ENCODE measurements at places on chromosomes 7 and 10.

GRCh38 chr7:149721084-149721601 lies 52.2 kb downstream of the ZNF467 start:
- DNase-seq, result no peak

DNA sequence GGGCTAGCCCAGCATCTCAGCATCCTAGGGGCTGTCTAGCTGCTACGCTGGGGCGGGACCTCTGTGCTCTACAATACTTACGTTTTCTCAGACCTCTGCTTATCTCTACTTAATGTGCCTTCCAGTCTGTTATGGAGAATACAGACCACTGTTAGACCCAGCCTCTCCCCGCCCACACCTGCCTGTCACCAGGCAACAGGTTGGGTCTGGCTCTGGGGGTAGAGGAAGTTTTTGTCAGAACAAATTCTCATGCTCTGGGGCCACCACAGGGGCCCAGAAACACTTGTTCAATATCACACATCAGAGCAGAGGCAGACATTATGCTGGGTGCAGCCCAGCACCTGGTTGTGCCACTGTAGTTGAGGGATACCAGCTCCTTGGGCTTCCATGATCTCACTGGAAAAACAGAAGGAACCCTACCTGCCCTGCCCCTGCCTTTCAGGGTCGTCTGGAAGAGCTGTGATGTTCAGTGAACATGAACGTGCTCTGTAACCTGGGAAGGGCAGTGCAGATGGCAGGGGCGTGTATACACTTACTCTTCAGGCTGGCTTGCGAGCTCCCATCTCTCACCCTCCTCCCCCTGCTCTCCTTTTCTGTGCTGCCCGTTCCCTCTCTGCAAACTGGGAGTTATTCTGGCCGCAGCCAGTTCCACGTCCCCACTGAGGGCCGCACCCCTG lies 135.2 kb upstream of the PODXL start:
- DNase-seq, result no peak

GRCh38 chr7:82247814-82248433 lies 195.7 kb downstream of the CACNA2D1 start:
- no peak for DNase-seq

DNA sequence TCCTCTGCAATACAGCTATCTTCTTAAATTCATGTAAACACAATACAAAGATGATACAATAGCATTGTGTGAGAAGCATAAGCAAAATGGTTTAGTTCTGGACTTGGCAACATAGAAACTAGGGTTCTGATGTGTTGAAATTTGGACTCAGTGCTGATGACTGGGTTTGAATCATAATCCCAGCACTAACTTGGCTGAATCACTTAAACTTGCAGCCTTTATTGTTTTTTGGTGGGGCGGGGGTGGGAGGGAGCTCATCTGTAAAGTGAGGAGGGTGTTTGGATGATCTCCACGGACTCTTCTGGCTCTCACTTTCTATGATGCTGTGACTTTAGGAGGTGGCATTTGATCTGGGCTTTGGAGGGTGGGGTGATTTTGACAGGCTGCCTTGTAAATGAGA lies 158.2 kb downstream of the WNT2 start:
- DNase-seq, result no peak

DNA sequence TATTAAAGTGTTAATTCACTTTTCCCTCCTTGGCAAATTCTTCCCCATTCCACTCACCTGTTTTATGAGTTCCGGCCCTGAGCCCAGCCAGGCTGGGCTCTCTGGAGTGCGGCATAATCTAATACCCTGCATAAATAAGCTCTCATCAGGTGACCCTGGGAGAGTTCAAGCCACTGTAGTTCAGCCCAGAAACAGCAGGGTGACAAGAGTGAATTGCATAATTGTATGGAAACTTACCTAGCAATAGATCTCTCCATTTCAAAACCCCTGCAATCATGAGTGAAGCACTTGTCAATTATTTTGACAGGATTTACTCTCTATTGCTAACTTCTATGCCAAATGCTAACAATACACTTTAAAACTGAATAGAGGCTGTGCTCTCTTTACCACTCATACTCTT lies 94.7 kb downstream of the OSBPL3 start:
- DNase-seq, result no peak

GRCh38 chr10:68597407-68597806 lies 37.3 kb downstream of the TET1 start:
- no peak for DNase-seq

DNA sequence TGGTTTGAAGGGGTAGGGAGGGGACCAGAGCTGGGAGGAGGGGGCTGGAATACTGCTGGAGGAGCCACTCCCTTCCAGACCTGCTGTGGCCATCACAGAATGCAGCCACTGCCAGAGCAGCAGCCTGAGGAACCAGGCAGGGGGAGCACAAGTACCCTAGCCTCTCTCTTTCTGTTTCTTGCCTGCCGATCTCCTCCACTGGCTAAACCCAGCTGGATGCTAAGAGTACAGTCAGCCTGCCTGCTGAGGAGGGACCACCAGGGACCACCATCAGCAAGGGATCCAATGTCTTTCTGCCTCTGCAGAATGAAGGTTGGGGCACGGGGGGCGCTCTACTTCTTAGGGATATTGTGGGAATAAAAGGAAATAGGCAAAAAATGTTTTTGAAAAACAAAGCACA lies 4.7 kb downstream of the BLVRA start:
- DNase-seq, result no peak

DNA sequence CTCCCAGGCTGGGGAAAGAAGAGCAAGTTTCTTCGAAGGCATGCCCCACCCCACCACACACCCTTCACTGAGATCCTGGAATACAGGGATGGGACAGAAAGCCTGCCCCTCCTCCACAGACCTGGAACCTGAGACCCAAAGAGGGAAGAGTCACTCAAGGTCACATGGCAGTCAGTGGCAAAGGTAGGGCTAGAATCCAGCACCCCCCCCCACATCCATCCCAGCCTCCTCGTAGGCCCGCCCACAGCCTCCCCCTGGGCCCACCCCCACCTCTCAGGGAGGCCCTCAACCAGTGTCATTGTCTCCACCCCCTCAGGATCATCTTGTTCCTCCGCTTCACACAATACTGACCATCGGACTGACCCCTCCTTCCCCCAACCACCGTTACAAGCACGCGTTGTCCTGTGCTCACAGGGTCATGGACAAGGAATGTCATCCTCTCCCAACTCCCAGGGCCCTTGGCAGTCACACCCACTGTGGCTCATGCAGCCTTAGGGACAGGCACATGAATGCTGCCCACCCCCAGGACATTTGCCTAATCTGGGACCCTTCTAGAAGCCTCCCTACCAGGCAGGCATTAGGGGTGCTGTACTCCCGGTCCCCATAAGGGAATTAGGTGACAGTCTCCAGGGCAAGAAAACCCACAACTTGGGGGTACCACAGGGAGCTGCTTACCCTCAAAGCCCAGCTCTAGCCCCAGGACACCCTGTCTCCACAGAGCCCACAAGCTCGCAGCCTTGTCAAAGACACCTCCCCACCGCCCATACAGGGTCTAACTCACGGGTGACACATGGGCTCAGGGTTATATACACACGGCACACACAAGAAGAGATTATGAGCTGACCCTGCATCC lies 1.4 kb downstream of the KCNH2 start:
- DNase-seq, result no peak

- DNase-seq, result no peak
These were observed 73.9 kb upstream of the LEP start for GRCh38 chr7:128167042-128167701.

DNA sequence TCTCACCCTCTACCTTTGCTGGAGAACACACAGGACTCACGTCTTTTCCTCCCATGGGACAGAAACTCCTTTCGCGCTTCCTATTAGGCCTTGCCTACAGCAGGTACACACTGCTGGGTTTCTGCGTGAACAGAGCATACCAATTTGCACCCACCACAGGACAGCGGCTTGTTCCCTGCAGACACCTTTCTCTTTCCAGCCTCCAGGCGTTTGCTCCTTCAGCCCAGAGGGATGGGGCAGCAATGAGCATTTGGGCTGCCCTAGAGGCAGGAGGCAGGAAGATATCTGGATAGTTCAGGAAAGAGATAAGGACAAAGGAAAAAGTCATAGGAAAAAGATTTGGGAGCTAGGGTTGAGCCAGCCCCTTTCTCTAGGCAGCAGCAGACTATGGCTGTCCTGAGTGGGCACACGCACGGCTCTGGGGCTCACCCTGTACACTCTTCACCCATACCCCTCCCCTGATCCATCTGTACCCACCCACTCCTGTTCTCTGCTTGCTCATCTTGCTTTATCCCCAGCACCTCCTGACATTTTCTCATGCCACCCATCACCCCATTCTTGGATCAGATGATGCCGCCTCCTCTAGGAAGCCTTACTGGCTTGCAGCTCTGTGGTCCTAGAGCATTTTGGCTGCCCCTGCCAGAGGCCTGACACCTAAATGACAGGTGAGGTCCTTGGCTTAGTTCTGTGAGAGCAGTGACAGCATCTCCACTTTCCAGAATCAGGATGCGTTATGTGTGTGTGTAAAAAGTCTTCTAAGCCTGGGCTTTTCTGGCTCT lies 40.7 kb upstream of the SPDYE3 start:
- no peak for DNase-seq

- no peak for DNase-seq
These were observed 31.7 kb downstream of the ITPRID1 start for GRCh38 chr7:31545549-31545948.

DNA sequence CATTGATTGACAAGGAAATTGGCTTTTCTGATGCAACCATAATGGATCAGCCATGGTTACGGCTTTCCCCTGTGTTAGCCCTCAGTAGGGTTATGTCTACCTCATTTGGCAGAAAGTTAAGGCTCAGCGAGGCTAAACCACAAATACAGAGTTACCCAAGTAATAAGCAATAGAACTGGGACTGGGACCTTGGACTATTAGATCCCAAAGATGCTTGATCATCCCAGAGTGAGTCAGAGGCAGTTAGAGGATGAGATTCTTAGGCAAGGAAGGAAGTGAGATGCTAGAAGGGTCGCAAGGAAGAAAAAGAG lies 401.4 kb downstream of the TNS3 start:
- DNase-seq, result no peak

- no peak for DNase-seq
These were observed 101.2 kb downstream of the DNMBP start for GRCh38 chr10:99908512-99908911.

GRCh38 chr10:10222304-10222841 lies 795.3 kb upstream of the CELF2 start:
- no peak for DNase-seq

GRCh38 chr7:156956727-156957126 lies 7.2 kb downstream of the NOM1 start:
- no peak for DNase-seq
